ENCODE measurements at places on chromosomes 2 and 18.

DNA sequence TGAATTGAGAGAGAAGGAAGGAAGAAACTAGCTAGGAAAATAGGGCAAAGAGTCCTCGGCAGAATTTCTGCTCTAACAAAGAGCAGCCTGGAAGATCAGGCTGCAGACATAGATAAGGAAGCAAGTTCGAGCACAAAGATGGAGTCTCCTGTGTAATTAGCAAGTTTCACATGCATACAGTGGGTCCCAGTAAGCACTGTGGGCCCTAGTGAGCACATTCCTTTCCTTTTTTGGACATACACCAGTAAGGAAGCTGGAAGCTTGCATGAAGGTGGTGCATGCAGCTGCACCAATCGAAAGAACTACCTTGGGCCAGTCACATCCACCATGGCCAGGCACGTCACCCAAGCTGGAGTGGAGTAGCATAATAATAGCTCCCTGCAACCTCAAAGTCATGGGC is 109.7 kb downstream of the NOL4 start:
- no peak for DNase-seq

- DNase-seq: no peak
Observed at GRCh38 chr2:145750612-145751011, 1230.7 kb upstream of the ZEB2 start.

DNA sequence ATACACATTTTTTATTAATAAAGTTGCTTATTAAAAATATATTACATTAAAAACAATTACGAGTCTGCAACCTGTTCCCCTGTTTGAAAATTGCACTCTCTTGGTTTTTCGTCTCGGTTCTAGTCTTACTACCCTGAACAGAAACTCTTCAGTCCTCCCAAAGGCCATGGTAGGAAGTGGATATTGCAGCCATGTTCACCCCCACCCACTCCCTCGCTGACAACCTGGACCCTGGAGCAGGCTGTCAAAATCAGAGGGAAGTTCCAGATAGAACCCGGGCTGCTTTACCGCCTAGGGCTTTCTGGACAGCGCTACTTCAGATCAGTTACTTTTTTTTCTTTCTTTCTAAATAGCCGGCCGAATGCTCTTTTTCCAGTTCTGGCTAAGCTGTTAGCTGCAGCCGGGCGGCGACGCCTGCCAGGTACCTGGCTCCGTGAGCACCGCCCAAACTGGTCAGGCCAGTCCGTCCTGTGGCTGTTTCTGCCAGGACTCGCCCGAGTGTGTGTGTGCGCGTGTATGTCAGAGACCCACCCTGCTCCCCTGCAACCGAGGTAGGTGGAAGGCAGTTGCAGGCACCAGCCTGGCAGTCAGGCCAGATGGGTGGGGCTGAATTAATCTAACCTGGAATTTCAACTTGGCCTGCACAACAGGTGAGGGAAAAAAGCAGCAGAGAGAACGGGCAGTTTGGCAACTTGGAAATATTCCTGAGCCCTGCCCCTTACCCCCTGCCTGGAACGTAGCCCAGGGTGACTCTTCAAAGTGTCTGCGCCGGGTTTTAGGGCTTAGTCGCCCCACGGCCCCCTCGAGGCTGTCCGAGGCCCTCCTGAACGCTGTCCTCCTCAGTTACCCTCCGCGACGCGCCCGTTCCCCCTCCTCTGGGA is 1.1 kb upstream of the TET3 start:
- DNase-seq: no peak

DNA sequence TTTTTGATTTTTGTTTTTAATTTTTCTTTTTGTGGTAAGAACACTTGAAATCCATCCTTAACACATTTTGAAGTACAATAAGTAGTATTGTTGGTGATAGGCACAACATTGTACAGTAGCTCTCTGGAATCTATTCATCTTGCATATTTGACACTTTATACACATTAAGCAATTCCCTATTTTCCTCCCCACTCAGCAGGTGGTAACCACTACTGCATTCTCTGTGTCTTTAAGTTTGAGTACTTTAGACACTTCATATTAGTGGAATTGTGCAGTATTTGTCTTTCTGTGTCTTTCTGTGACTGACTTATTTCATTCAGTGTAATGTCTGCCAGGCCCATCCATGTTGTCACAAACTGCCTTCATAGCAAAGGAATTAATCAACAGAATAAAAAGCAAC is 471.7 kb upstream of the CDH20 start:
- DNase-seq: no peak

DNA sequence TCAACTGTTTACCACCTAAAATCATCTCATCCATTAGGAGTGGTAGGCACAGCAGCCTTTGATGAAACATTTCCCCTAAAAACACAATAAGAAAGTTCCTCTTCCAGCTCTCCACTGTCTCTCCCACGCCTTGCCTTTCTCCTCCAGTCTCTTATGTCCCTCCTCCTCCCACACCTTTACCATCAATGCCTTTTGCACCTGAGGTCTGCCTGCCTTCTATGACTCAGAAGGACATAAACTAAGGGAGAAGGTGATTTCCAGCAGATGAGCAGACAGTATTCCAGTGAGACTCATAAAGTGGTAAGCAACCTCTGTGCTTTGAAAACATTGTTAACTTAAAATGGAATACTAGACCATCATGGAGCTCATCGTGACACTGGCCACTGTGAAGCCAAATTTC is 34.2 kb upstream of the NDUFV2 start:
- DNase-seq: no peak

- no peak for DNase-seq
Observed at GRCh38 chr2:102110596-102111334, 31.8 kb upstream of the IL1R1 start.

DNA sequence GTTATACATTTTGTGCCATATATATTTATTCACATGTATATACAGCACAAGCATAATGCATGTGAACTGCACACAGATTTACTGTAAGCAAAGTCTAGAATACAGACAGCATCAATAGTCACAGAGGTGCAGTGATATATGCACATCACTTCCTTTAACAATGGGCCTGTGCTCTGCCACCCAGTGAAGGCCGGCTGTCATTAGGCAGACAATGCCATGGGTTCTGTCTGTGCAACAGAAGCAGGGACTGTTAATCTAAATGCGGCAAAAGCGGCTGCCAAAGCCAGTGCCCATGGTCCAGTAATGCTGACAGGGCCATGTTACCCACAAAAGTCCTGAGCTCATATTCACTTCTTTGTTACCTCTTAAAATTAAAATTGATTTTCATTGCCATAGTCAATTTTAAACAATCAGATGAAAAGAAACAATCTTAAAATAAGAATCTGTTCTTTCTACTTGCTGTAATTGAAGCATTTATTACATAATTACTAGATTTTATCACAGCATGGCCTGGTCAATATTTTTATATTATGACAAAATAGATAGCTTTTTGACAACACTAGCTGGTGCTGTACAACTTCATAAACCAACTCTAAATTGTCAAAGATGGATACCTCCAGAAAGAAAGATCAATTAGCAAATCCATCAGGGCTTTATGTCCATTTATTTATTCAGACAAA is 232.0 kb downstream of the STK39 start:
- DNase-seq: no peak

- DNase-seq: no peak
Observed at GRCh38 chr2:108833219-108833618, 46.6 kb downstream of the CCDC138 start.

GRCh38 chr2:120465701-120465988 is 119.7 kb downstream of the INHBB start:
- no peak for DNase-seq
